Iris pigment epithelial cell (primary cell): ENCODE measurements at places on chromosomes 3 and 15.

- DNase-seq, result peak; percentile 31
These were observed 42.6 kb downstream of the ADAMTS9 start for GRCh38 chr3:64645243-64645642.

DNA sequence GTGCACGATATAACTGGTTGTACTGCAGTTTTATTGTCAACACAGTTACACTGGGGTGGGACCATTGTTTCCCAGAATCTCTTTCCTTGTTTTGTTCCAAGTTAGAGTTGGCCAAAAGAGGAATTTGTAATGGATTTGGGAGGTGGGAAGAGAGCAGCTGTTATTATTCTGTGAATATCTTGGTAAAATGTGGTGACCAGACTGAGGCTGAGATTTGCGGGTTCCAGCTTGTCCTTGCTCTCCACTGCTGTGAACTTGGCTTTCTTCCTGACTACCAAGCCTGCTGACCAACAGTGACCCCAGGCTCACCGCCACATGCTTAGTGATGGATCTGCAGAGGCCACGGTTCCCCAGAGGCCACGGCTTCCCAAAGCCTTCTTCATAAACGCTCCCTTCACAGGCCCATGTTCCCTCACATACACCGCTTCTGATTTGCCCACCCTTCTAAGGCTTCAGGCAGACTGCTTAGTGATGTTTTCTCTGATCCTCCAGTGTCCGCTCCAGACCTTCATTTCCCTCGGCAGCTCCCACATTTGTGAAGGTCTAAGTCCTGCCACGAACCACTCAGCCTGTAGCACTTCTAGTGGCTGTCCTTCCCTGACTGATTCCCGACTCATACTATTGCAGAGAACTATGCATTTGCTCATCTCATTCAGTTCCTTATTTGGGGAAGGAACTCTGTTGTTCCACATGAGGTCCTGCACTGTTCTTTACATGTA is 525.5 kb upstream of the RGMA start:
- DNase-seq, result no peak

- DNase-seq, result no peak
These were observed 104.3 kb downstream of the PPM1L start for GRCh38 chr3:160860346-160860745.

DNA sequence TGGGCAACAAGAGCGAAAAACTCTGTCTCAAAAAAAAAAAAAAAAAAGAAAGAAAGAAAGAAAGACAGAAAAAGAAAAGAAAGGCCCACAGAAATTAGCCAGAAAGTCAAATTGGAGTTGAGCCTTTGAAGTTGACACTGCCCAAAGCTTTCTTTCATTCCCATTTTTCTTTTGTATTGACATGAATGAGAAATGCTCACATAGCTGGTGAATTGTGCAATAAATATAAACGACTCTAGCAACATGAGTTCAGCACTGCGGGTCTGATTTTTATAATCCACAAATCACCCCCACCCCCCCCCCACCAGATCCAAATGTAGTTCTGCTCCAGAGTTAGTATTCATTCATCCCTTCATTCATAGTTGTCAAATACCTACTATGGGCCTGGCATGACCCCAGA is 37.4 kb downstream of the SLC6A1 start:
- no peak for DNase-seq

DNA sequence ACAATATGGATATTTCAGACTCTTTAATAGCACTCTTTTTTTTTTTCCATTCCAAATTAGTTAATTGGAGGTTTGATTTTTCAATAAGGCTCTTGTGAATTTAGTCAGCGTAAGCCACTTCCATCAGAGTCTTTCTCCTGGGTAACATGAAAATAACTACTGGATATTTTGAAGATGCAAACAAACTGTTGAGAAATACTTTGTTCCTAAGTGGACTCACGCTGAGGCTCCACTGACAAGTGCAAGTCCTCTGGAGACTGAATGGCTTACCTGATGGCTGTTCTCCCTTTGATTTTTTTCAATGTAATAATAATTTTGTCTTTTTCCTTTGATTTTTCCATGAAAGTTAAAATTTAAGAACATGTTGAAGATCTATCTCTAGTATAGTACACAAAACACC is 26.0 kb upstream of the TM4SF1 start:
- no peak for DNase-seq

DNA sequence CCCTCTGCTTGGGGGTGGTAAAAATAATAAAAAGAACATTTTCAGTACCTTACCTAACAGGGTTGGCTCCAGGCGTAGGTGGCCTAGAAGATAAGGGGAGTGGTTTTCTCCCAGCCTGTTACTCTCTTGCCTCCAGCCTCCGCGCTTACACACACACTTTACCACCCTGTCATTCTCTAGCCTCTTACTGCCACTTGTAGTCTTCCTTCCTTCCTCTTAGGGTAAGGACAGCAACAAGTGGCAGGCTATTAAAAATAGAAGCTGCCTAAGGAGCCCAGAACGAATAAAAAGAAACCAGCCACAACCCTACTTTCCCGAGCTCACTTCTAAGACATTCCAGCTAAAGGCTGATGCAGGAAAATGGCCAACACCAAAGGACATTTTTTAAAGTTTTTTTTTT is 9.6 kb upstream of the LIPH start:
- no peak for DNase-seq

GRCh38 chr3:160126051-160126450 is 99.2 kb upstream of the C3orf80 start:
- no peak for DNase-seq

- DNase-seq, result peak; percentile 37
These were observed 933 bp downstream of the DZIP1L start for GRCh38 chr3:138114431-138114918.

- no peak for DNase-seq
These were observed 54.1 kb upstream of the CCR2 start for GRCh38 chr3:46299608-46300460.

DNA sequence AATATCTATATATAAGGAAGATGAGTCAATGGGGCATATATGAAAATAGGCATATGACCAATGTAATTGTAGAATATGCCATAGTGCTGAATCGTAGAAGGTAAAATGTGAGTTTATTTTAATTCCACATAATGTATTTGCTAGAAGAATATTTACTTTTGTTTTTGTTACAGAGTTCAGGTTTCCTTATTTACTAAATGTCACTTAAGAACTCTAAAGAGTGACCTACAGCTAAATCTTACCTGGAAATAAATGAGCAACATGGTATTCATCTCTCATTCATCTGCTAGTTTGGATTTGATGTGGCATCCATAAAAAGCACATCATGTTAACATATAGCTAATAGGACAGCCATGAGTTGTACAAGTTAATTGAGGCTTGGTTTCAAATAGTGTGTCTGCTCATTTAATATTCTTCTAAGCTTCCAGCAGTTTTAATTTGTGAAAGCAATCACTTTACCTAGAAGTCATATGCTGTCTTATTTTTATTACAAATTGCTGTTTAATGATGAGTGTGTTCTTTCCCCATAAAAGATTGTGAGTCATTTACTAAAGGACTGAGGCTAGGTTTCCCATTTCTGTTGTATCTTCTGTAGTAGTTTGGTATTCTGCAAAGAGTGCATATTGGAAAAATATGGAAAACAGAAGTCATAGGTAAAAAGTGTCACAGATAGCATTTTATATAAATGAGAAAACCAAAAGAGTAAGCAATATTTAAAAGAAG is 222.1 kb upstream of the POU1F1 start:
- DNase-seq, result no peak

DNA sequence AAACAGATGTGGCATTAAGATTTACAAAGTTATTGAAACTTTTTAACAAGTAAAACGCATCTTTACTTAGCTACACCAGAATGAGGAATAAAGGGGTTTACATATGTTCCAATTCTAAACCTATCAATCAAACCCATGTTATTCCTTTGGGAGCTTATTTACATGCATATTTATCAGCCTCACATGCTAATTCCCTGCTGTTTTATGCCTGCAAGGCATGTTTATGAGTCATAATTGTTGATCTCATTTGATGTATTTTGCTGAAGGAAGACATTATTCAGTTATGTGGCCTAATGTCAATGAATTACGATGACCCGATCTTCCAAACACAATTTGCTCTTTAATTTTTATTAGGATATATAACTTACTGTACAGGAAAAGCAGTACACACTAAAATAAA is 272.9 kb downstream of the TBC1D5 start:
- no peak for DNase-seq

DNA sequence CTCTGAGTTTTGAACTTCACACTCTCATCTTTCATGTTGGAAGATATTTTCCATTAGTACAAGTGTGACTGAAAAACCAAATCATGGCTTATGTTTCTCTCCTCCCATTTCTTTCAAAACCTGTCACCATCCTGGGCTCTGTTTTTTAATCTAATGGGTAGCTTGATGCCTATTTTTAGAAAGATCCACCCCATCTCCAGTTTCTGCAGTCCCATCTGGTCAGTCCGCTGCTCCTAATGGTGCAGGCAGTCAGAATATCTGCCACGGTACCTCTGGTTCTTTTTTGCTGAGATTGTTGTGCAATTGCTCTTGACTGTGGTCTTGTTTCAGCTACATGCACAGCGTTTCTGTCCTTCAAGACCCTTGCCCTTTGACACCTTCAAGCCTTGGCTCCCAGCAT is 240.9 kb upstream of the CADM2 start:
- DNase-seq, result no peak

DNA sequence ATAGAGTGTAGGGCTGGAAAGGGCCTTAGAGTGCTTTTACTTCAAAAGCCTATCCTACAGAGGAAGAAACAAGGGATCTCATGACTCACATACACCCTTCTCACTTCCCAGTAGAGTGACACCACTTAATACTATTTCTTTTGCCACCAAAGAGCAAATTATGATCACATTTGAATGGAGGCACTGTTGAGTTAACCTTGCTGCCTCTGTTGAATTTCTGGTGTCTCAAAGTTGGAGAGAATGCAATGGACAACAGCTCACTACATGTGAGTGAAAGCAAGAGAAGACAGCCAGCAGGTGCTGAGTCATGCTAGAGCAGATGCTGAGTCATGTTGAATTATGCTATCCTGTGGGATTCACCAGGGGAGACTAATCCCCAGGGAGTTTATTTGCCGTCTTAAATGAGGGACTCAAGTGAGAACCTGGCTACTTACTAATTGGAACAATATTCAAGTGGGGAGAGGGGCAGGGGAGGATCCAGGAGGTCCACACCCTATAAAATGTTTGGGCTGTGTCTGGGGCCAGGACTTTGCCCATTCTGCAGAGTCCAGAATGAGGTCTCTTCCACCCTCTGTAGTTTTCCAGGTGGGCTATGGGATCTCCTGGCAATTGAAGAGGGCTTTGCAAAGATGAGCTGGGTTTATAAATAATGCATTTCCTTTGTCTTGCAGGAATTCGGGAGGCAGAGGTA is 35.8 kb downstream of the ST8SIA2 start:
- peak; percentile 29 for DNase-seq

DNA sequence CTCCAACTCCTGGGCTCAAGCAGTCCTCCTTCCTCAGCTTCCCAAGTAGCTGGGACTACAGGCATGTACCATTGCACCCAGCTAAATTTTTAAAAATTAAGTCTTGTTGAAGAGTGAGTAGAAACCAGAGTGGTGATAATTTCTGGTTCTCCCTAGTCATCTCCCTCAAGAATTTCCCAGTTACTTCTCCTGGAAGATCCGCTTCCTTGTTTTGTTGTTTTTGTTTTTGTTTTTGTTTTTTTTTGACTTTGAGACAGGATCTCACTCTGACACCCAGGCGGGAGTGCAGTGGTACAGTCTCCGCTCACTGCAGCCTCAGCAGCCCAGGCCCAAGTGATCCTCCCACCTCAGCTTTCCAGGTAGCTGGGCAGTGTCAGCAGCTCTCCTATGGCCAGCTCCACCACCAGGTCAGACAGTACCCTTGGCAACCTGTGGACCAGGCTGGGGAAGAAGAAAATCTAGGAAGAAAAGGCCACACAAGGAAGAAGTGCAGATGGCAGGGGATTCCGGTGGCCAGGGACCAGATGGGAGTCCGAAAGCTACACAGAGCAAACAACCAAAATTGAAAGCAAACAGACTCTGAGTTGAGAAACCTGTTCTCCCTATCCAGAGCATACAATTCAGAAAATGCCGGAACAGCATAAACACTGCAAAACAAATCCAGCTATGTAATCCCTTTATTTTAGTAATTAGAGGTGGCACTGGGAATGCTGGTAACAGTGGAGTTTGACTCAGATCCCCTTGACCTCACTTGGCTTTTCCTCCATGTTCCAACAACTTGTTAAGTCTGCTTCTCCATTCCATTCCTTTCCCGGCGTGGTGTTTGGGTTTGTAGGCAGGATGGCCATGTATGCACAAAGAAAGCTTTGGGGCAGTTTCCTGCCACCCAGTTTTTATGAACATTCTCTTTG is 266.6 kb upstream of the CTDSPL start:
- no peak for DNase-seq

DNA sequence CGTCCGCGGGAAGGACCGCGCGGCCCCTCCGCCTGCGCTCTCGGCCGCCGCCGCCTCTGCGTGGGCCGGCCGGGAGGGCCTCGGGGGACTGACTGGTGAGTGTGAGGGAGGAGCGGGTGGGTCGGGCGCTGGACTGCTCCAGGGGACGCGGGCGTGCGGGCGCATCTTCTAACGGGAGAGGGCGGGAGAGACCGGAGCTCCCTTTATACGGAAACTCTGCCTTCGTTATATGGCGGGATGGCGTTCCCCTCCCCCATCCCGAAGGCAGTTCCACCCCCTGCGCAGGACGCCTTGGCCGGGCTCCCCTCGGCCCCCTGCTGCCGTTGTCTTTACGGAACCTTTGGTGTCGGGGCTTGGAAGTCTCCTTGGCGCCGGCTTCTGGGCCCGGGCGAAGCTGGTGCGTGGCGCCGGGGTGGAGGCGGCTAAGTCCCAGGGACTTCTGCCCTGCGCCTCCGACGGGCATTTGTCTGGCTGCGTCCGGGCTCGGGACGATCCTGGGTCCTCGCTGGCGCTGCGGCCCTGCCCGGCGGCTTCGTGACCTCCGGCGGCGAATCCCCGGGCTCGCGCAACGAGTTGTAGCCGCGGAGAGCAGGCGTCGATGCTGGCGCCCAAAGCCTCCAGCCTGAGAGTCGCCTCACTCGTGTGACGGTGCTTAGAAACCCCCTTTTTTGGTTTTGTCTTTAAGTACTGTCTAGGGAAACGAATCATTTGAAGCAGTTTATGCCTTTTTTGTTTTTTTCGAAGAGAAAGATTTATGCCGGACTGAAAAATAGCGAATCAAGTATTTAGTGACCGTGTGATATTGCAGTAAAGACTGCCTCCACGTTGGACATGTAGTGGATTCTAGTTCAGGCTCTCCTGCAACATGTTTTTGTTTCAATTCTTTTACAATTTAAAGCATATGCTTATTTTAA is 623 bp downstream of the ZNF639 start:
- DNase-seq, result peak; percentile 63

DNA sequence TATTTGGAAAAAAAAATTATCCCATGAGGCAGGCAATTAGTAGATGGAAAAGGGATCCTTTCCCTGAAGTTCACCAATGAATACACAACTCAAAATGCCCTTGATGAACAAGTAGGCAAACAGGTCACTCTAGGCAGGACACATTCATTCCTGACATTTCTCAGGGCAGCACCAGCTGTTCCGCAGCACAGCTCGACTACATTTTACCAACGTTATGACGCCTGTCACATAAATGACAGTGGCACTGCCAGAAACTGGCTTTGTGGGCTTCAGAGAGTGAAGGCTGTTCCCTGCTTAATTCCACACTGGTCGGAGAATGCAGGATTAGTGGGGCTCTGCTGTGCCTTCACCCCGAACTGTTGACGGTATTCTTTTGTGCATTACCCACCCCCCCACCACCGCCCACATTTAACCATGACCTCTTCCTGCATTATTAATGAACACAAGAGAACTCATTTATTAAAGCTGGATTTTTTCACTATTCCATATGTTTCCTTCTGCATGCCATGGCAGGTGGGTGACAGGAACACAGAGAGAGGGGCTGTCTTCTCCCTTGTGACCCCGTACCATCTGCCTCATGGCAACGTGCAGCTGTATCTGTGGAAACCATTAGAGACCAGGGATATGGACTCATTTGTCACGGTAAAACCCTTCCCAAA is 197.6 kb downstream of the PDZRN3 start:
- DNase-seq, result no peak
